ENCODE measurements at places on chromosomes 7 and 10. TPM values are rescaled to one million over a fixed set of nuclear protein-coding genes. Genes with fewer than 3 reads are reported as not detected.

DNA sequence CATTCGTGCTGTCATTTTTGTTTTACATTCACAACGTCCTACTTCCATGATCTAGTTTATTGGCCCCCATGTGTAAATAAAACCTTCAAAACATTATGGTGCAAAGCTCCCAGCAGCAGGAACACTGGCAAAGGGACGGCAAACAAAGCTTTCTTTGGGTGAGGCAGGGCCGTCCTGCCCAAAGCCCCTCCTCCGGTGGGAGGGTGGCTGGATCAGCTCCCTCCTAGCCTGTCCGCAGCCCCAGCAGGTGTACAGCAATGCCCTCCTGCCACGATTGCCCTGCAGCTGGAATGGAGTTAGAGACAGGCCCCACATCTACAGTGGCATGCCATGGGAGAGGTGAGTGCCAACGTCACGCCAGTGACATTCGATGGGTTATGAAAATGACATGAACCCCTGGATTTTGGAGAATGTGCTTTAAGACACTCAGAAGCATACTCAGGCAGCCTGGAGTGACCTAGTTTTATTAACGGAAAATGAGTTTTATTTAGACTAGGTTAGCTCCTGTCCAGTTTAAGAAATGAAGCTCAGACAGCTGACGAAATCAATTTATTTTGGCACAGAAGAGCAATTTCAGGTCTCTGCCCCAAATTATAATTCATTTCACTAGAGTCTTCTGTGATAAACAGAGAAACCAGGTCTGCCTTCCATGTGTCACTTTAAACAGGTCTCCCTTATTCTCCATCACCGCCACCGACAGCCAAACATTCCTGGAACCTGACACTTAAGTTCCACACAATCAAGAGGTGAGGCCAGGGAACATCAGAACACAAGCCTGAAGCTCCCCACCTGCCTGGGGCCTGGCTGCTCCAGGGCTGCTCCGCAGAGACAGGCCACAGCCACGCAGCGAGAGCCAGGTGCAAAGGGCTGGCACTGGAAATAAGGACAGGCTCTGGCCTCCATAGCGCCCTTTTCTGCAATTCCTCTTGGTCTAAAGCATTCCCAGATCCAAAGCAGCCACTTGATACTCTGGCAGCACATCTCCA lies 50.1 kb downstream of the VOPP1 start:
- DNase-seq: no peak

DNA sequence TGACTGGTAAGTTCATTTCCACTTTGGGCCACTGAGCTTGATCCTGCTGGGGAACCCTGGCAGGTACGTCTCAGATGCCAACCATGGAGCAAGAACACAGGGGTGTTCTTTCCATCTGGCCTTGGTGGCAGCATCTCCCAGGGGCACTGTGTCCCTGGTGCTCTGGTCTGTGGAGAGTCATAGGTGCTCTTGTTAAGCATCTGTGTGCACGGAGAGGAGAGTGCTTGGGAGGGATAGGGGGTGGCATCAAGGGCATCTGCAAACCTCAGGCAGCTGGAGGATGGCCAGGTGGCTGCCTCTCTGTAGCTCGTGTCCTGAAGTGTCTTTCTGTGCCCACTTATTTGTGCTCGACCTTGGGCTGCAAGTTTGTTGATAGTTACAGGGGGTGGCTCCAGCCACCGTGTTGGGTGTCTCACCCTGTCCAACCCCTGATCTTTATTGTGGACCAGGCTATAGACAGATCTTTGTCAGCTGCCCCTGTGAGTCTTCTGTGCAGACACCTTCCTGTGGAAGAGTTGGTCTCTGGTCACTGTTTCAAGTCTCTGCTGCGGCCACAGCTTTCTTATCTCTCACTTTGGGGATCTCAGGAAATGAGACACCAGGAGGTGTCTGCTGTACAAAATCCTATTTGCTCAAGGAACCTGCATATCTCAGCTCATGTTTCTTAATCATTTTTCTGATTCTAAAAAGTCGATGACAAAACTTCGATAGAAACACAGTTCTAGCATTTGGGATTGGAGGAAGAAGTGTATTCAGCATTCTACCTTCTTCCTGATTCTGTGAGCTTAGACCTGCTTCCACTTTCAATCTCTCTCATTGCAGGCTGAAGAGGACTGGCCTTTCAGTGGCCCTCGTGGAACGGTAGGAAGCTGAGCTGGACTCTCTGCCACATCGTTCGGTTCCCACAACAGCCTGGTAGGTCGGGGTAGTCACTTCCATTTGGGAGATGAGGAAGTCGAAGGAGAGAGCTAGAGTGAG lies 17.2 kb upstream of the GIMAP8 start:
- no peak for DNase-seq

DNA sequence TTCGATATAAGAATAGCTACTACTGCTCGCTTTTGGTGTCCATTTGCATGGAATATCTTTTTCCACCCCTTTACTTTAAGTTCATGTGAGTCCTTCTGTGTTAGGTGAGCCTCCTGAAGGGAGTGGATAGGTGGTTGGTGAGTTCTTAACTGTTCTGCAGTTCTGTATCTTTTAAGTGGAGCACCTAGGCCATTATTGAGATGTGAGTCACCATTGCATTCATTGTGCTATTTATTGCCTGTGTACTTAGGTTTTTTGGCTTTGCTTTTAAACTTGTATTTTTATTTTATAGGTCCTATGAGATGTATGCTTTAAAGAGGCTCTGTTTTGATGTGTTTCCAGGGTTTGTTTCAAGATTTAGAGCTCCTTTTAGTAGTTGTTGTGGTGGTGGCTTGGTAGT lies 1430.8 kb downstream of the REEP3 start:
- DNase-seq: no peak

FRMPD2 gene
- polyA plus RNA-seq: 0.72 TPM

MAPK8 gene
- 68.7 TPM for polyA plus RNA-seq

GRCh38 chr10:48453451-48454301 lies 147.2 kb downstream of the MAPK8 start:
- no peak for DNase-seq

IL6 gene
- not detected for polyA plus RNA-seq
